Fibroblast of skin of back (primary cell): ENCODE measurements at places on chromosomes 5 and 9.

DNA sequence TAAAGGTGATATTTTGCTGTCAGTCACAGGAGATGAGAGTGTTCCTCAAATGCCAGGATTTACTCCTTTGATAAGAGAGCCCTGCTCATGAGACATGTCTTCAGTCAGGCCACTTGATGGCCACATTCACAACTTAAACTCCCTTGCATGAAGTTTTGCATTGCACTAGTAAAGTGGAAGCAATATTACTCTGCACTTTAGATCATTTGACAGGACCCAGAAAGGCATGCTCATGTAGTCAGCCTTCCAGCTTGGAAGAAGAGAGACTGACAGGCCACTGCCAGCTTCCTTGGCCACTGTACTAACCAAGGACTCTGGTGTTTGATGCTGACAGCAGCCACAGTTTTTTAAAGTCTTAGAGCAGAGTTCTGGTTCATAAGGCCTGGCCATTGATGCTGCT lies 42.6 kb downstream of the NPR3 start:
- DNase-seq: peak; percentile 65

DNA sequence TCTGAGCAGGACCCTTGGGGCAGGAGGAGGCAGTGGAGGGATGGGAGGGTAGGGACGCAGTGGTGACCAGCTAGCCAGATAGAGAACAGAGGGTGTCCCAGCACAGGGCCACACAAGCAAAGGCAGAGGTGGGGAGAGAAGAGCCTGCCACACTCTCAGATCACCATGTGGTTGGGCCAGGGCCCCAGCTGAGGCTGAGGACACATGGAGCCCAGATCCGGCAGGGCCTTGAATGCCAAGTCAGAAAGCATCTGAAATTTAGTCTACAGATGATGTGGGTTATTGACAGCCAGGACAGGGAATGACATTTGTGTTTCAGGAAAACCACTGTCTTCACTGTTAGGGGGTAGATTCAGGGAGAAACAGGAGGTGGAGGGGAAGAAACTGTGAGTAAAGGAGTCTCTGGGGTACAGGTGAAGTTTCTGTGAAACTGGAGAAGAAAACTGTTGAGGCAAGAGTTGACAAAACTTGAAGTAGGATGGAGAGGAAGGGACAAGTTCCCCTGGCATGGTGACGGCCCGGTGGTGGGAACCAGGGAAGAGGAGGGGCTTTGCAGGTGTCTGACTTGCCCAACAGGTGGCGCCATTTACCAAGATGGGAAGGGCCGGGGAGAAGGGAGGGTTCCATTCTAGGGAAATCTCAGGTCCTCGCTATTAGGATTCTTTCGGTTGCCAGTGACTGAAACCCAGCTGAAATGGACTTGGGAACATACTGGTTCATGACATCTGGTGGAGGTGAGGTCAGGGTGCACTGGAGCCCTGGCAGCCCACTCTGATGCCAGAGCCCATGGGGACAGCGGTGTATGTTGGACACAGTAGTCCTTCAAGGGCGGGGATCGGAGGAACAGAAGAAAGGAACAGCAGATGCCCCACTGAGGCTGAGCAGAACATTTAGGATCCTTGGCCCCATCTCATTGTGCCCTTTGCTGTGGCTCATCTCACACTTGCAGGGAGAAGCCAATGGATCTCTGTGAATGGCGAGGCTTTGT lies 100.1 kb downstream of the KCNIP1 start:
- peak; percentile 40 for DNase-seq

GRCh38 chr5:35442885-35443639 lies 174.6 kb upstream of the SPEF2 start:
- DNase-seq: peak; percentile 43

DNA sequence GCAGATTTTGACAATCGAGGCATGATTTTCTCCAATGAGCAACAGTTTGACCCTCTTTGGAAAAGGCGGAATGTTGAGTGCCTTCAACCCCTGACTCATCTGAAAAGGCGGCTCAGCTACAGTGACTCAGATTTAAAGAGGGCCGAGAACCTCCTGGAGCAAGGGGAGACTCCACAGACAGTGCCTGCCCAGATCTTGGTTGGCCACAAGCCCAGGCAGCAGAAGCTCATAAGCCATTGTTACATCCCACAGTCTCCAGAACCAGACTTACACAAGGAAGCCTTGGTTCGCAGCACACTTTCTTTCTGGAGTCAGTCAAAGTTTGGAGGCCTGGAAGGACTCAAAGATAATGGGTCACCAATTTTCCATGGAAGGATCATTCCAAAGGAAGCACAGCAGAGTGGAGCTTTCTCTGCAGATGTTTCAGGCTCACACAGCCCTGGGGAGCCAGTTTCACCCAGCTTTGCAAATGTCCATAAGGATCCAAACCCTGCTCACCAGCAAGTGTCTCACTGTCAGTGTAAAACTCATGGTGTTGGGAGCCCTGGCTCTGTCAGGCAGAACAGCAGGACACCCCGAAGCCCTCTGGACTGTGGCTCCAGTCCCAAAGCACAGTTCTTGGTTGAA lies 13.6 kb downstream of the PTPDC1 start:
- peak; percentile 85 for DNase-seq

GRCh38 chr9:95148208-95148520 lies 169.3 kb downstream of the FANCC start:
- no peak for DNase-seq

DNA sequence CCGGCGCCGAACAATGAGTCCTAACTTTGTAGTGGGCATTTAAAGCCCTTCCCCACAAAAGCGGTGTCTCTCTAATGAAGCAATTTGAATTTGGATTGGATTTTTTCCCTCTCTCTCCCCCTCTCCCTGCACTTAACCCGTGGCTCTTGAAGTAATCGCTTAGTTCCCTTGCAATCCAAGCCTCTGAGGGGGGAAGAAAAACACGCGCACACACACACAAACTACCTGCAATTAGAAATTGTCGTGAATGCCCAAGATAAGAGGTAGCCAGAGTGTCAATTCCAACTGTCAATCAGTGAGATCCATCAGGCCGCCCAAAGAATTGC lies 1.2 kb downstream of the LHX6 start:
- DNase-seq: no peak

GRCh38 chr5:163564321-163564938 lies 59.0 kb downstream of the MAT2B start:
- peak; percentile 59 for DNase-seq

DNA sequence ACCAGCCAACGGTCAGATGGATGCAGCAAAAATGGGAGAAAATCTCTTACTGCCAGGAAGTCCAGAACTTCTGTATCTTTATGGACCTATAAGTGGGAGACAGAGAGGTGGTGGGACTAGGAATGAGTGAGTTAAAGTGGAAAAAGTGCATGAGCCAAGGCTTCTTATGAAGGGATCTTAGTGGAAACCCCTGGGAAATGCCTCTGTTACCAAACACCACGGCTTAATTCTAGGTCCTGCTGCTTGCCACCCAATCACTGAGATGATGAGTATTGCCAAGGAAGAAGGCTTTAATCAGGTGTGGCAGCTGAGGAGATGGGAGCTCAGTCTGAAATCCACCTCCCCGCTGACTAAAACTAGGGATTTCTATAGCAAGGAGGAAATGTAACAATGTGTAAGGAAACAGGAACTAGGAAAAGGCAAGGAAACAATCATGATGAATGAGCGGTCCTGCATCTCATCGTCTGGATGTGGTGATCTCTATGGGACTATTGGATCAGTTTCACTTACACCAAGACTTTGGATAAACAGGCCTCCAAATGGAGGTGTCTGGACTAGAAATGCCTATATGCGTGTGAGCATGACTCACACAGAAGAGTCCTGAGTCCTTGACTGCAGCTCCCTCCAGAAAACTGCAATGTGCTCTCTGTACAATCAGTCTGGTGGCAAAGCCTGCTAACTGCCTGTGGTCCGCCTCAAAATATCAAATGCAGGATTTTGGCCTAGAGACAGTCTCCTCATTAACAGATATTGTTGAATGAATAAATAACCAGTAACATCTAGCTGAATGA lies 98.2 kb upstream of the PRR16 start:
- peak; percentile 40 for DNase-seq

DNA sequence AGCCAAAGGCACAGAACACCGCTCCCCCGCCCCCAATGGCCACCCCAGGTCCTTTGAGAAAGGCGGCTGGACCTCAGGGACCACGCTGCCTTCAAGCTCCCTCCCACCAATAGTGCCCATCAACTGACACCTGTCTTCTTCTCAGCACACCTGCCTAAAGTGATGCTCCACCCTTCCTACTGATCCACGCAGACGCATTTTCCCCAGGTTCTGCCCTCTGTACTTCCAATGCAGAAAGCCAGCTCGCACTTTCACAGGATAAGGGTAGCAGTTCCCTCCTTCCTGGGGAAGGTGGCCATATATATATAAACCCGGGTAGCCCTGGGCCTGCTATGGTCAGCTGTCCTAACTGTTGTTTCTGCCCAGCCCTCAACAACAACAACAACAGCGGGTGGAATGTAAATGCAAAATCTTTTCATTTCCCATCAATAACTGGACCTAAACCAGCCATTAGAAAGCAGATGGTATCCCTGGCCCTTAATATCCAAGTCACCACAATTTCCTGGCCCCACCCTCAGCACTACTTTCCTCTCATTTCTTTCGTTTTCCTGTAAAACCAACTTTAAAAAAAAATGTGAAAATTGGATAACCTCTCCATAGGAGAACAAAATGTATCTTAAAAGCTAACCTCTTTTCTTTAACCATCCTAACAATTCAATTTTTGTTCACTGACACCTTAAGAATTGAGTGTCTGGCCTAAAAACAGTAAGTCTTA lies 1.7 kb downstream of the GOLM1 start:
- no peak for DNase-seq

DNA sequence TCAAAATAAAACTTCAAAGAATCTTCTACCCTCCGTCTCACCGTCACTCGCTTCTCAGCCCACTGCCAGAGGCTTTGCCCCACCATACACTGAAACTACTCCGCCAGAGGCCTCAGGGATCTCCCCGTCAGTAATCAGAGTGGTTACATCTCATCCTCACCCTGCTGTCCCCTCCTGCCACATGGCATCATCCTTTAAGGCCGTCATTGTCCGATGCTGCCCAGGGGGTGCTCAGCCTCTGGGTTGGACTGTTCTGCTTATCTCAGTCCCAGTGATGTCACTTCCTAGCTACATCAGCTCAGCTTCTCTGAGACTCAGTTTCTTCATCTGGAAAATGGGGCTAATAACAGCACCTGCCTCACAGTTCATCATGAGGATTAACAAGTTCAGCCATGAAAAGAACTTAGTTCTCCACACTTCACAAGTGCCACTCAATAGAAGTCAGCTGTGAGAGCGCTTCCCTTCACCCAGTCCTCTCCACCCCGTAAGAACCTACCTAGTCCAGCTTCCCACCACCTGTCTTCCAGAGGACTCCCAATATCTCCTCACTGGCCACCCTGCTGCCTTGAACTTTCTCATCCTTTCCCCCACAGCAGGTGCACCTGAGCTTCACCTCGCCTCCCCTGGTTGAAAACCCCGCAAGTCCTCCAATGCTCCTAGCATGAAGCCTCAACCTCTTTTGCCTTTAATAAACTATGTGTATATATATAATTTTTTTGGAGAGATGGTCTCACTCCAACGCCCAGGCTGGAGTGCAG lies 2.8 kb upstream of the IL3 start:
- no peak for DNase-seq

GRCh38 chr9:94577571-94577970 lies 16.1 kb downstream of the FBP2 start:
- DNase-seq: no peak

DNA sequence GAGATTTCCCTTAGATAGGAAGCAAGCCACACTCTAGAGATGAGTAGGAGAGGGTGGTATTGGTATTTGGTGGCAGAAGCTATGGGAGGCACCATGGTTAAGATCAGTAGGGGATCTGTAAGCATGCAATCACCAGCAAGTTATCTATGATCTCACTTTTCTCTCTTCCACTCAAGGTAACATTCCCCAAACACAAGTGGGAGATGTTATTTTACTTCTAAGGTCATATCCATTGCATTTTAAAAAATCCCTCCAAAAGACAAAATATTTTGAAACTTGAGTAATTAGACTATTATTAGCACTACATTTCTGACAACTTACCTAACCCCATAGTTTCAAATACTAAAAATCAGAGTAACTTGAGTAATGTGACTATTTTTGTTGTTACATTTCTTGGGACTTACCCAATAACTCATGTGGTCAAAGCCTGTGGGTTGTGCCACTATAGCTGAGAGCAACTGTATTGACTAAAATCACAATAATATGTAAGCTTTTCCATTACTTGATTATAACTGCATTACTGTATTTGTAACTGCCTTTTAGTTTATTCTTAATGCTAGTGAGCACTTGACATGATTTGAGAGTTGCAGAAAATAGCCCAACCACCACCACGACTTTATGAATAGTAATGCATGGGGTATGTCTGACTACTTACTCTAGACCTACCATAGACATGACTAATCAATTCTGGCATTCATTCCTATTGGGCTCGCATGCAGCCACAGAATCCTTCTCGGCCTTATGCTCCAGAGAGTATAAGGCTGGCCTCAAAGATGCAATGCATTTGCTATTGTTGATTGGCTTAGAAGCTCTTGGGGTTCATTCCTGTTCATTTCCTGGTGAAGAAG lies 264.7 kb downstream of the TRIM32 start:
- DNase-seq: peak; percentile 99

- peak; percentile 86 for DNase-seq
These were observed 139.4 kb upstream of the LMX1B start for GRCh38 chr9:126474206-126474765.

- peak; percentile 79 for DNase-seq
These were observed 294.0 kb downstream of the YTHDC2 start for GRCh38 chr5:113807427-113807991.

- DNase-seq: no peak
These were observed 6.0 kb upstream of the IRX4 start for GRCh38 chr5:1888541-1889251.

DNA sequence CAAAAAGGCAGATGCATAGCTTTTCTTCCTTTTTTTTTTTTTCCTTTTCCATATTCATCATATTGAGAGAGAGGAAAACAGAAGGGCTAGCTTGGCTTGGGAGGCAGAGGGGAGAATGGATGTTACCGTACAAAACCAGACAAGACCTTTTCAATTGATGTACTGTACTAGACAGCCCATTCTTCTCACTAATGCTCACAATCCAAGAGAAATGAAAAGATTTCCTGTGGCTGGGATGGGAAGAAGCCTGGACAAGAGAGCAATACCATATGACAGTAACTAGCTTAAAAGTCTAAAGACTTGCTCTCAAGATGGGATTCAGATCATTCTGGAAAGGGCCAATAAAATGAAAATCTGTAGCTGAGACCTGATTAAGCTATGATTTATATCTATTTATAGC lies 3.4 kb downstream of the CEMIP2 start:
- DNase-seq: no peak

DNA sequence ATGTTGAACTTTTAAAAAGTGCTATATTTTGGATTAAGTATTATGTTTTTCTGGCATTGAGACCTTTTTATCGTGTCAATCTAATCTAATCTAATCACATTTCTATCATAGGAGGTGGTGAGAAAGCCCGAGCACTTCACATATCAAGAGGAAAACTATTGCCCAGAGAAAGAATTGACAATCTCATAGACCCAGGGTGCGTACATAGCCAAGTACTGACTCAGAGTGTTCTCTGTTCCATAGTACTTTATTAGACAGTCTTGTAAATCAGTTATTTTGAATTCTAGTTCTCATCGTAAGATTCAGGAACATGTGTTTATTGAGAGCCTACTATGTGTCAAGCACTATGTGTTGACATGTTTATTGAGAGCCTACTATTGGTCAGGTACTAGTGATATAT lies 9.0 kb downstream of the MCCC2 start:
- no peak for DNase-seq

- DNase-seq: no peak
These were observed 240.9 kb downstream of the TLE4 start for GRCh38 chr9:79812507-79813257.
